ENCODE measurements at places on chromosomes 3 and 15.

GRCh38 chr15:94324117-94324826, 92.9 kb downstream of the MCTP2 start:
- peak; percentile 23 for DNase-seq

DNA sequence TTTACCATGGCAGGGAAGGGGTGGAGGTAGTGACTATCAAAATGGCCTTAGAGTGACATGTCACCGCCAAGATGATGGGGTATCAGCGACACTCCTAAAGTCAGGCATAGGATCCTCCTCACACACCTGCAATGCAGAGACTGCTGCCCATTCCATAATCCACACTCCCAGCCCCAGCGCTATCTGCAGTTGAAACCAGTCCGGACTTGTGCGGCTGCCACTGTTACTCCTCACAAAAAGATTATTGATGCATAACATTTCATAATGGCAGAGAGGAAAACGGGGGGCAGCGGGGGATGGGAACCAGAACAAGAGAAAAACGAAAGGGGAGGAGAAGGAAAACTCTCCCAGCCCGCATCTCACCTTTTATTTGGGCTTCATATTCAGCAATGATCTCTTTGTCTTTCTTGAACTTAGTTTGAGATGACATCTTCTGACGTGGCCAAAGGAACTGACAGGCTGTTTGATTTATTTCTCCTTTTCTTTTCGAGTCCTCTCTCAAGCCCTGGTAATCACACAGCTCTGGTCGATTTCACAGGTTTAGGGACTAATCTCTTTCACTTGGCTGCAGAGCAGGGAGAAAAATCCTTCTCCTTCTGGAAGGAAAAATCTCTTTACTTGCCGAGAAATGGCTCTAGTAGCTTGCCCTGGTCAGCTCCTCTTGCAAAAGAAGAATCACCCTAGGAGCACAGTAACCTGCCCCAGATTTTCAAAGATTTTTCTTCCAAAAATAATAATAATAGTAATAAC, 749 bp downstream of the SRGAP3 start:
- DNase-seq = no peak

- no peak for DNase-seq
Observed at GRCh38 chr15:83289160-83289559, 4.7 kb upstream of the BNC1 start.

DNA sequence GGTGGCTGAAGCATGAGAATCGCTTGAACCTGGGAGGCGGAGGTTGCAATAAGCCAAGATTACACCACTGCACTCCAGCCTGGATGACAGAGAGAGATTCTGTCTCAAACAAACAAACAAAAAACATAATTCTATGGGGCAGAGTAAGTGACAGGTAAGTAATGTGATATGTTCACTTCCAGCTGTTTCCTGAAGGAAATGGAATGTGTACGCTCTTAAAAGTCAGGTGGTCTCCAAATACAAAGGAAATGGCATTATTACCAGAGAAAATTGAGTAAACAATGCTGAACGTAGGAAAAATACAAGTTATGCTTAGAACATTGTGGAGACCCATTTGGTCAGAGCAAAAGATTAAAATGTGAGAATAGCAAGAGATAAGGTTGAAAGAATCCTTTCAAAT, 278.5 kb downstream of the SCAPER start:
- no peak for DNase-seq

- DNase-seq = no peak
Observed at GRCh38 chr15:24318981-24319380, 356.6 kb upstream of the NPAP1 start.

- DNase-seq = no peak
Observed at GRCh38 chr3:133965906-133966305, 63.8 kb downstream of the SLCO2A1 start.

DNA sequence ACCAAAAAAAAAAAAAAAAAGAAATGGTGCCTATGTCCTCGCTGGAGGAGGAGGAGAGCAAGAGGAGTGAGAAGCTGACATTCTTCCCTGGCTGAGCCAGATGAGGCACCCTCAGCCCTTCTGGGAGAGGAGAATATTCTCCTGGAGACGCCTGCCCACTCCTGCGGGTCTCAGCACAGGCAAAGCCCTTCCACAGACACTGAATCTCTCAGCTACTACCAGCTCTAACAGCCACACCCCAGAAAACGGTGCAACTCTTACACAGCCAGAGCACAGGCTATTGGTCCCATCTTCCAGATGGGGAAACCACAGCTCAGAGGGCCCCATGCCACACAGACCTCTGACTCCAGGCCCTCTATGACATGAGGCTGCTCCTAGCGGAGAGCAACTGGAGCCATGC, 5.7 kb downstream of the RASL12 start:
- no peak for DNase-seq

- no peak for DNase-seq
Observed at GRCh38 chr3:59424268-59425010, 374.6 kb upstream of the CFAP20DC start.

- no peak for DNase-seq
Observed at GRCh38 chr3:64563751-64564150, 124.0 kb downstream of the ADAMTS9 start.
